Esophagus muscularis mucosa (tissue), 4 donors: ENCODE measurements at places on chromosomes 3 and 15. TPM values are rescaled to one million over a fixed set of nuclear protein-coding genes. Genes with fewer than 3 reads are reported as not detected.
A peak's percentile ranks its signal among the peaks of the same experiment; 100 is the strongest.

Gene CCDC71
- 23.6 TPM for total RNA-seq

Gene CCR8
- not detected for total RNA-seq

Gene CORO2B
- 12.2 TPM for total RNA-seq

Gene SMCO1
- total RNA-seq: not detected

Gene ACKR2
- 15.9 TPM for total RNA-seq

- no peak for DNase-seq
Measured at GRCh38 chr3:11808231-11808630, 38.5 kb downstream of the TAMM41 start.

DNA sequence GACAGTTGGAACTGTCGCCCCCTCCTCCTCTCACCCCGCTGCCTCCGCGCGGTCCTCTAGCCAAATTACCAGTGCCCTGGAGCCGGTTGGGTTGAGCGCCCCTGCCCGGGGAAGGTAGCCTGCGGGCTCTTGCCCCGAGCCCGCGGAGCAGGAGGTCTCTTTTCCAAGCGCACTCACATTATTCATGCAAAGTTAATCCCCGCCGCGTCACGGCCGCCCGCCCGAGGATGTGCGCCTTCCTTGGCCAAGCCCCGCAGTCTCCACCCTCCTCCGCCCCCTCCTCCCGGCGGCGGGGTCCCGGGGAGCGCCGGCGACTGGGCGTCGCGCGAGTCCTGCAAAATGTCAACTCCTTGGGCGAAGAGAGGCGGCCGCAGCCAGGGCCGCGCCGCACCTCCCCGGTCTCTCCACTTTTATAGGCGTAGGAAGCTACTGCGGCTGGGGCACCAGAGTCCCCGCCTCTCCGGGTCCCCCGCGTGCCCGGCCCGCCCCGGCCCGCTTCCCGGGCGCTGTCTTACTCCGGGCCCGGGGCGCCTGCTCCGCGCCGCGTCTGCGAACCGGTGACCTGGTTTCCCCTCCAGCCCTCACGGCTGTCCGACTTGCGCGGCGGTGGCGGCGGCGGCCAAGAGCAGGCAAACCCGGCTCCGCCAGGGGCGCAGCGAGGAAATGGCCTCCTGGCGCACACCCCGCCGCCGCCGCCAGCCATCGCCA is at the start of gene THRB:
THRB (minus strand) TSS at position 233 of the 708 bp plus-strand sequence.
- no peak for DNase-seq

- DNase-seq: no peak
Measured at GRCh38 chr3:10253731-10254130, 5.5 kb downstream of the TATDN2 start.

DNA sequence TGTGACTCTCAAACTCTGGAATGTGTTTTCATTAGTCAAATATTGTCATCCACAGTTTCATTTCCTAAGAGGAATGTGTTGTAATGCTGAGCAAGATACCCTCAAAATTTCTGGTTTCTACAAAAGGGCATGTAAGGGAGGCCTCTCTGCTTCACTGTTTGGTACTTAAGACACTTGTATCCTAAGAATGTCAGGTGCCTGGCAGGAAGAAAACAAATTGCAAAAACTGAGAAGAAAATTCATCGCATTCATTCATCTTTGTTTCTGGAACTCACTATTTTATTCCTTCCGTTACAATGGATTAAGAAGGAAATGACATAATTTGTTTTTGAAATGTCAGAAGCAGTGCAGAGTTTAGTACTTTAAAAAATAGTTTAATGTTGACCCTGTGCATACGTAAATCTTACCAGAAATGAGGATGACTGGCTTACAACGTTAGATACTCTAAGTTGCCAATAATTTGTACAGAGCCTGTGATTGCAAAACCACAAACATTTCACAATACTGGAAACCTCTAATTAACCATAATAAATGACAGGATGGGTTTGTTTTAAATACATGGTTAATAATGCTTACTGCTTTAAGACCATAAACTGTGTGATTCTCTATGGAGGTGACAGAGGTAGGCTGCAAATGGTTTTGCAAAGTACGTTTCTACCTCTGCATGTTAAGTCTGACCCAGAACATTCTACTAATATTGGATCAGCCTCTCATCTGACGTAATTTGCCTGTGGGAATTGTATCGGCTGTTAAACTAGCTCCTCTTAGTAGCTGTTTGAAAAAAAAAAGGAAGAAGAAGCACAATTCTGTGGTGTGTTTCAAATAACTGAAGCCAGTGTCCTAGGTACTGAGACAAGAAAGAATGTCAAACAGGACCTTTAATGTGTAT is 477.8 kb downstream of the RBMS3 start:
- DNase-seq: no peak

- no peak for DNase-seq
Measured at GRCh38 chr3:122245513-122246174, 62.2 kb downstream of the CASR start.

GRCh38 chr15:40550341-40551037 is 14.4 kb downstream of the CCDC32 start:
- no peak for DNase-seq

GRCh38 chr15:39501366-39502081 is 79.4 kb upstream of the THBS1 start:
- peak; percentile 88 for DNase-seq

GRCh38 chr3:120516136-120516535 is 65.3 kb upstream of the FSTL1 start:
- DNase-seq: no peak

GRCh38 chr3:13414040-13414729 is 5.9 kb downstream of the NUP210 start:
- DNase-seq: no peak

DNA sequence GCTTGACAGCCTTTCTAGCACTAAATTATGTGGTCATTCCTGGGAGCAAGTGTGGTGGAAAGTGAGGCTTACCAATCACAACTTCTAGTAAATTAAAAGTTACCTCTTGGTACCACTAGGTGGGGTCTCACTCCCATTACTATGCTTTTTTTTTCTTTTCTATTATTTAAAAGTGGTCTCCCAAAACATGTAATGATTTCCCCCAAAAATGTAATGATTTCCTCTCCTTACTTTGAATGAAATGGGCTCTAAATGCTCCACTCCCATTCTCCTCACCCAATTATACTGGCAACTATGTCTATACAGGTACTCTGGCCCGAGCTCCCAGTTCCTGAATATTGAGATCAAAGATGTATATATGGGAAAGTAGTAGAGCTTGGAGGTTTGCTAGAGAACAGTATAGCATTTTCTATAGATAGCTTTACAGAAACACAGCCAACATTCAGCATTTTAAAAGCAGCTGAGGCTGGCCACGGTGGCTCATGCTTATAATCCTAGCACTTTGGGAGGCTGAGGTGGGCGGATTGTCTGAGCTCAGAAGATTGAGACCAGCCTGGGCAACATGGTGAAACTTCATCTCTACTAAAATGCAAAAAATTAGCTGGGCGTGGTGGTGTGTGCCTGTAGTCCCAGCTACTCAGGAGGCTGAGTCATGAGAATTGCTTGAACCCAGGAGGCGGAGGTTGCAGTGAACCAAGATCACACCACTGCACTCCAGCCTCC is 70.9 kb downstream of the DCUN1D1 start:
- DNase-seq: no peak

DNA sequence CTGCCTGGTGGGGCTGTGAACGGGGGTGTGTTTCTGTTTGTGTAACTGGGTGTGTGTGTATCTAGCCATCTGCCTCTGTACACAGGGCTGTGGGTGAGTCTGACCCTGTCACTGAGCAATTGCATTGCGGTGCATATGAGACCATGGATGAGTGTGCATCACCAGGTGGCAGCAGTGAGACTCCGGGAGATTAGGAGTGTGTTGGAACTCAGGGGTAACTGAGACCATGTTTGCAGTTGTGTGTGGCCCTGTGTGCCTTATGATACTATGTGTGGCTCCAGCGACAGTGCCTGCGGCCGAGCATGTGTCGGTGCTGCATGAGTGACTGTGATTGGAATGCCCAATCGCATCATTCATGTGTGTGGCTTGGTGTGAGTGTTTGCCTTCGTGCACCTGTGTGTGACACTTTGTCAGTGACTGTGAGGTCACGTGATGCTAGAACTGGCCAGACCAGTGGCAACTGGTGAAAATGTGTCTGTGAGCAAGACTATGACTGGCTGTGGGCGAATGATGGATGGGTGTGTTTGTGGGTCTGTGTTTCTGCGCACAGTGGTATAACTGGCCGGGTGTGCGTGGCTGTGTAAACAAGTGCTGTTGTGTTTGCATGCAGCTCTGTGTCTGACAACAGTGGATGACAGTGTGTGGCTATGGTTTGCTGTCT is 14.0 kb downstream of the VILL start:
- DNase-seq: no peak

GRCh38 chr3:156416846-156417558 is 137.9 kb downstream of the SSR3 start:
- DNase-seq: no peak

GRCh38 chr3:172334671-172335207 is 113.5 kb downstream of the GHSR start:
- DNase-seq: no peak

GRCh38 chr3:16203671-16204629 is 29.5 kb downstream of the GALNT15 start:
- DNase-seq: no peak

- DNase-seq: no peak
Measured at GRCh38 chr3:82085851-82086475, 324.5 kb upstream of the GBE1 start.

- no peak for DNase-seq
Measured at GRCh38 chr3:70916375-70917055, 604.1 kb upstream of the MDFIC2 start.

DNA sequence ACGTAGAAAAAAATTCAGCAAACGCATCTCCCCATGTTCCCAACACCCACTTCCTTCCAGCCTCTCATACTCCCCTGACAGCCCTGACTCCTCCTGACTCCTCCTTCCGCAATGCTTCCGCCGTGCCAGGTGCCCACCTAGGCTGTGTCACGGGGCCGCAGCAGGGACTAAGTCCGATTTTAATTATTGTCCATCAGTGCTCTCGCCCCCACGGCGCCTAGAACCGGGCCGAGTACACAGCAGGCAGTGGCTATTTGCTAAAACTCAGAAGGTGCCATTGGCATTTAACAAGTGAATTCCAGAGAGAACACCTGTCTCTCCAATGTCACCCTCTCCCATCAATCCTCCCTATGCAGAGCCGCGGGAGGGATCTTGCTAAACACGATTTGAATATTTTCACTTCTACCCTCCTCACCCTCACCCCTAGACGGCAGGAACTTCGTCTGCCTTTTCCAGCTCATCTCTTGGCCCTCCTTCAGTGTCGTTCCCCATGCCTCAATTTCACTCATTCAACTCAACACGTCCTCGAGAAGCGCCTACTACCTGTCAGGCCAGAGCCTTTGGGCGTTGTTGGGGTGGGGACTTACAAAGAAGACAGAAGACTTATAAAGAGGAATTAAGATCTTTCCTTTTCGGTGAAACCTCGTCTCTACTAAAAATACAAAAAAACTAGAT is 11.5 kb upstream of the SHF start:
- no peak for DNase-seq

DNA sequence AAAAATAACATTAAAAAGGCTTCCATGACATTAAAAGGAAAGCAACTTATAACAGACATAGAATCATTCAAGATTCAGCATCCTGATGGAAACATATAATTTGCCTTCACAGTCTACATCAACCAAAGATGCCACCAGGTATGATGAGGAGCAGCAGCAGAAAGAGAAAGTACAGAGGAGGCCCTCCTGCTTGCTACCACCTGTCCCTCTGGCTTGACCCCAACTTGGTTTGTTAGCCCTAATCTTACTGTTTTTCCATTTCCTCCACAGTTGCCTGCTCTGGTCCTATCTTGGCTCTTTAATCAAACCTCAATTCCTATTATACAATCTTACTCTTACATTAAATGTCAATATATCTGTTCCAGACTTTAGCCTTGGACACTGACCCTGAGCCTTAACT is 171.3 kb downstream of the DPH6 start:
- no peak for DNase-seq

DNA sequence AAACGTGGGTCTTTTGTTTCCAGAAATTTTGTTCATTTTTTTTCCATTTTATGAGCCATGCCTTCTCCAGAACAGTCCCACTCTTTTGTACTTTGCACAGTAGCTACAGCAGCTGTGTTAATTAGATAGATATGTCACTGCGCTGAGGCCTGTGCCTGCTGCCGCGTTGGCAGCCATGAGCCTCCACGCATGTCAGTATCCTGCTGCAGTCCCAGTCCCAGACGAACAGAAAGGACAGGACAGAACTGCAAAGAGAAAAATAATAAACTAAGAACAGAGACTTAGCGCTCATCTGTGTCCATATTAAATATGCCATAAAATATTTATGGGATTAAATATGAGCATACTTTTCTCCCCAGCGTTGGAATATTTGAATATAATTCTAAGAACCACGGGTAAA is 442.4 kb upstream of the RARB start:
- DNase-seq: no peak

- no peak for DNase-seq
Measured at GRCh38 chr3:12396471-12396870, 87.8 kb upstream of the TSEN2 start.

DNA sequence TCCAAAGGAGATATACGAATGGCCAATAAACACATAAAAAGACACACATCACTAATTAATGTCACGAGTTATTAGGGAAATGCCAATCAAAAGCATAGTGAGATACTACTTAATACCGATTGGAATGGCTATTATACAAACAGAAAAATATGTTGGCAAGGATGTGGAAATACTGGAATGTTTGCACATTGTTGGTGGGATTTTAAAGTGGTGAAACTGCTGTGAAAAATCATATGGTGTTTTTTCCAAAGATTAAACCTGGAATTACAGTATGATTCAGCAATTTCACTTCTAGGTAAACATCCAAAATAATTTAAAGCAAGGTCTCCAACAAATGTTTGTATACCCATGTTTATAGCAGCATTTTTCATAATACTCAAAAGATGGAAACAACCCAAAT is 765.5 kb downstream of the VGLL3 start:
- no peak for DNase-seq

DNA sequence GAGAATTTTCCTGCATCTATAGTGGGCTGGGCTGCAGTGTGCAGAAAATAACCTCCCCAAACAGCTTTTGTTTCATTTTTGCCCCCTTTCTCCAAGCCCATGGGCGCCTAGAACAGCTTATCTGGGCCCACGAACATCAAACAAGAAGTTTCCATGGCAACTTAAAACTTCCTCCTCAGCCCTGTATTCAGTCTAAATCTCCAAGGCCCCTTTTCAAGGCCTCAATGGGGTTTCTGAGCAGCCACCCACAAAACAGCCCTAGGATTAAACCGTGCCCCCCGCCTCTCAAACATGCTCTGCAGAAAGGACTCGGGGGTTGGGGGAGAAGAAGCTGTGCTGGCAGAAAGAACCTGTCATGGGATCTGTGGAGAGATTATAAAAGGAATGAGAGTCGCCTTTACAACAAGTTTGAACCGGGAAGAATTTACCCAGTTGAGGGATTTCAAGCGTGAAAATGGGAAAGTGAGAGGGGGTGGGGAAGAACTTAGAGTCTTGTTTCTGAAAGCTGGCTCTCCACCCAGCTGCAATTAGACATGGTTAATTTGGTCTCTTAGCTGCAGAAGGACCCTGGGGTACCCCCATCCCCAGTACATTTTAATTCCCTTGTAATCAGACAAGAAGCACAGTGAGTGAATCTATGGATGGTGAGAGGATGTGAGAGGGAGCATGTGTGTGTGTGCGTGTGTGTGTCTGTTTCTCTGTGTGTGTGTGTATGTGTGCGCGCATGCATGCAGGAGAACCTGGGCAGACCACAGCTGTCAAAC is 4.3 kb upstream of the FAM107A start:
- DNase-seq: no peak
